ENCODE measurements at places on chromosomes 16 and 17.
A peak's percentile ranks its signal among the peaks of the same experiment; 100 is the strongest.

DNA sequence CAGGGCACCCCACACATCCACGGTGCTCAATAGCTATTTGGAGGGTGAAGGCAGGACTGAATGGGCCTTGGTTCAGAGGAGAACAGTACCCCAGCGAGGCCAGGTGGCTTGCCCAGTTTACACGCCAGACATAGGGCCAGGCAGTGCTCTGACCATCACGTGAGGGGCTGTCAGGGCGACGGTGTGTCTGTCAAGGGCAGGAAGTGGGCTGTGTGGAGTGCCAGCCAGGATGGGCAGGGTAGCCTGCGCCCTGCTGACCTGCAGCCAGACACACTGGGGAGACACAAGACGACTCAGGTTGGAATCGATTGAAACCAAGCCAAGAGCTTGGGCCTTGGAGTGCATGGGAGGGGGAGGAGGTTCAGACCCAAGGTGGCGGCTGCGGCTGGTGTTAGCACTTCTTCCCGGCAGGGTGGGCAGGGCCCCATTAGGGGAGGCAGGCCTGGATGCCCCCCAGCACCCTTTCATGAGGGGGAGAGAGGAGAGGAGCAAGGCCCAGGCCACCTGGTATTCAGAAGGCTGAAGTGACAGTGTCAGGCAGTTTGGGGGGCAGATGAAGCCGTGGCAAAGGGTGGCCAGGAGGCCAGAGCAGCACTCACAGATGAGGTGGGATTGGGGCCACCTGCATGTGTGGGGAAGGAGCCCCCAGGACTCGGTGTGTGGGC, 68.2 kb downstream of the SREBF1 start:
- no peak for DNase-seq

- DNase-seq, result no peak
Measured at GRCh38 chr16:81107511-81107910, 11.3 kb upstream of the GCSH start.

DNA sequence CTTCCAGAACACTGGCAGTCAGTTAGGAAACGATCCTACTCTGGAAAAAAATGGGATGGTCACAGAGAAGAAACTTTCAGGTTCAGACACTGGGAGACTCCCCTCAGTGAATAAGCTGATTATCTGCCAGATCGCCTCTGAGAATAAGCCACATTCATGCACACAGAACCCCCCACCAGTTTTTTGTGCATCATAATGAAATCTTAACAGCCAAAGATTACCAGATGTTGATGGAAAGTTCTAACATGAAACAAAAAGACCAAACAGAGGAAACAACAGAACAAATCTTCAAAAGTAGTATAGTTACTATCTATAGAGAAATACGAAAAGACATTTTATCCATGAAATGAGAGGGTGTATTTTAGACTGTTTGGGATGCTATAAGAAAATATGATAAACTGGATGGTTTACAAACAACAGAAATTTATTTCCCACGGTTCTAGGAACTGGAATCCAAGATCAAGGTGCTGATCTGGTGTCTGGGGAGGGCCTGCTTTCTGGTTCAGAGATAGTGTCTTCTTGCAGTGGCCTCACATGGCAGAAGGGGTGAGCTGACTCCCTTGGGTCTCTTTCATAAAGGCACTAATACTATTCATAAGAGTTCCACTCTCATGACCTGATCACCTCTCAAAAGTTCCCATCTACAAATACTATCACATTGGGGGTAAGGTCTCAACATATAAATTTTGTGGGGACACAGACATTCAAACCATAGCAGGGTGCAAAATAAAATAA, 8.0 kb upstream of the AMZ2 start:
- no peak for DNase-seq

- peak; percentile 69 for DNase-seq
Measured at GRCh38 chr17:31068291-31068690, 26.5 kb upstream of the NF1 start.
